Endothelial cell (in vitro differentiated cells): ENCODE measurements at places on chromosomes 3 and 15.

DNA sequence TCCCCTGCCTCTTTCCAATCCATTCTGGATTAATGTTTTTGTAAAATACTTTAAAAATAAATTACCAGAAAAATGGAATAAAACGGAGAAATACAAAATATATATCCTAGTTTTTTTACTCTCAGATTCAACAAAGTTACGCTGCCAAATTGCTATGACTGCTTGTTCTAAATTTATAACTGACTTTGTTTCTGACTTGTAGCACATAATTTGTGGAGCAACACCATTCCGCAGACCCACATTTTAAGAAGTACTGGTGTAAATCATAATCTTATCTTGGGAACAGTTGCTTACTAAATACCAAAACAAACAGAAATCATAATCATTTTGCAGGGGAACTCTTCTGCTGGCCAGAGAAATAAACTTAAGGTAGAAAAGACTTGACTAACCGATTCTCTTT lies 339.4 kb upstream of the CBLB start:
- no peak for DNase-seq

- no peak for DNase-seq
Measured at GRCh38 chr15:66692391-66692790, 9.6 kb upstream of the SMAD6 start.

- no peak for DNase-seq
Measured at GRCh38 chr15:40111888-40112287, 3.2 kb upstream of the BMF start.

DNA sequence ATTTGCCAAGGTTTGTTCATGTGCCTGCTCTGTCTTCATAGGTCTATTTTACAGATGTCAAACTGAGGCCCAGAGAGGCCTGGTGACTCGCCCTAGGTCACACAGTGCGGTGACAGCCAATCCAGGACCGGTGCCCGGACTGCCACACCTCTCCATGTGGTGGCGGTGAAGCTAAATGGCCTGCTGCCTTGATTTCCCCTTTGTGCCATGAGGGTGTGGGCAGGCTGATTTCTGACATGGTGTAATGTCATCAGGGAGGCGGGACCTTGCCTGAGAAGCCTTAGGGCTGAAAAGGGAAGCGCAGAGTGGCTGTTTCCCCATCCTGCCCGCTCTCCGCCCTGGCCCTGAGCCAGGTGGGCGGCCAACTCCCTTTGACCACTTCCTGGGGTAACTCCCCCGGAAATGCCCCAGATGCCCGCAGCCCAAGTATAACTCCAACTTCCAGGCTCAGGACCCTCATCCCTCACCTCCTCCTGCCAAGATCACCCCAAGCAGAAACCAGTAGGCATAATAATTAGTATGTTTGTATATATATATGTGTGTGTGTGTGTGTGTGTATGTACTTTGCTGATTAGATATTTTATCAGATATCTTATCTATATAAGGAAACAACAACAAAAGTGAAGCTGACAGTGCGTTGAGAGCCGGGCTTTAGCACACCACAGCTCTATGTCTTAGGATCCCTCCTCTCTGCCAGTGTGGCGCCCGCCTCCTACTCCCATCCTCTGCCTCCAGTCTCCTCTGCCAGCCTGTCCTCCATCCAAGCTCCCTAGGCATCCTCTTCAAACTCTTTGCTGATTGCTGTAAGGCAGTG lies 63.9 kb downstream of the IQSEC1 start:
- no peak for DNase-seq

- no peak for DNase-seq
Measured at GRCh38 chr3:57937092-57937491, 71.1 kb upstream of the FLNB start.

DNA sequence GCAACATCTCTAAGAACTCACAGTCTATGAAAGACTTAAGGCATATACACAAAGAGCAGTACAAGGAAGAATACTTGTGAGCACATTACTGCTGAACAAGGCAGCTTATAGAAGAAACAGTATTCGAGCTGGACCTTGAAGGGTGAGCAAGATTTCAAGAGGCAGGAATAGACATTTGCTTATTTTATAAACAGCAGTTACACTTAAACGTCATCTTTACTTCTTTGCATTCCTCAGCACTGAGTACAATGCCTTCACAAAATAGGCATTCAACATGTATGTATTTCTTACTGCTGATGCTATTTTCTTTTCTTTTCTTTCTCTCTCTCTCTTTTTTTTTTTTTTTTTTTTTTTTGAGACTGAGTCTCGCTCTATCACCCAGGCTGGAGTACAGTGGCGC lies 205.8 kb downstream of the ZIC4 start:
- no peak for DNase-seq

- no peak for DNase-seq
Measured at GRCh38 chr3:49606427-49606826, 52.1 kb downstream of the BSN start.

DNA sequence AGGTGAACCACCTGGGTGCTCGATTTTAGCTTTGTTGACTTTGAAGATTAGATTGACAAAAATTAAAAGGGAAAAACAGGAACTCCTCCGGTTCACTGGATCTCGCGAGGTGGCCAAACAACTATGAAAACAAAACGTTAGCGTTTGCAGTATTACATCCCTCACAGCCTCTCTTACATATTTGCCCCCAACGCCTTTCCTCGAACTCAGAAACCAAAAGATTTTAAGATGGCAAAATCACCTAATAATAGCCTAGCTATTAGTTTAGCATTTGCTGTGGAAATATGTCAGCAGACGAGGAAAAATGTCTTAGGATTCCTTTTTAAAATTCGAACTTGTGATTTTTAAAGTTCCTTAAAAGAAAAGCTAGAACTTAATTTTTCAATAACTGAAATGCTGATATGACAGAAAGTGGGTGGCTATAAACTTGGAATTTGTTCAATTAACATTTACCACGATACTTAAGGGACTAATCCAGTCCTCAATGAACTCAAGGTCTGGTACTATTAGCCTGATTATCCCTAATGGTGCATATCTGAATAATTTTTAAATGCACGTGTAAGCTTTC lies 491 bp upstream of the SENP7 start:
- DNase-seq: no peak

DNA sequence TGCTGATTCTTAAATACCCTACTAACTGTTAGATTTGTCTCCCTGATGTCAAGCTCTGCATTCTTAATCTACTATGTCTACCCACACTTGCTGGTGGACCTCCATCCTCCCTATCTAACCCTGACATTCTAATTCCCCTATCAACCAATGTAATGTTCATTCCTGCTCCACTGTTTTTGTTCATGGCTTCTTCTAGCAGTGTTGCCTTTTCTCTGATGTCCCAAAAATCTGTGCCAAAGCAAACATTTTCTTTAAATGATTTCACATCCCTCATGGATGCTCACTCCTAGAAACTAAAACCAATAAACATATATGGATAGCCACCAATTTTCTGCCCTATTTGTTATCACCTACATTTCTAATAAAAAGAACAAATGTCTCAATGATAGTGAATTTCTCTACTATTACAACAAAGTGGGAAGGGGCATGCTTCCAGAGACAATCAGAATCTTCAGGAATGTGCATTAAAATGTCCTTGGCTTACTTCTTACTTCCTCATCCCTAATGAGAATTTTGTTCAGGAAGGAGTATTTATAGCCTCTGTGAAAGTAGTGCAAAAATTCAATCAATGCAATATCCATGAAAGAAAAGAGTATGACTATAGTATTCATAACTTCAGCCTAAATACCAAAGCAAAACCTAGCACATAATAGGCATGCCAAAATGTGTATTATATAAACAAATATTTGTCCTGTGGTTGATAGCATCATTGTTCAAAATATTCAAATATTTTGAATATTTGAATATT lies 273.3 kb downstream of the ZNF385D start:
- DNase-seq: no peak

DNA sequence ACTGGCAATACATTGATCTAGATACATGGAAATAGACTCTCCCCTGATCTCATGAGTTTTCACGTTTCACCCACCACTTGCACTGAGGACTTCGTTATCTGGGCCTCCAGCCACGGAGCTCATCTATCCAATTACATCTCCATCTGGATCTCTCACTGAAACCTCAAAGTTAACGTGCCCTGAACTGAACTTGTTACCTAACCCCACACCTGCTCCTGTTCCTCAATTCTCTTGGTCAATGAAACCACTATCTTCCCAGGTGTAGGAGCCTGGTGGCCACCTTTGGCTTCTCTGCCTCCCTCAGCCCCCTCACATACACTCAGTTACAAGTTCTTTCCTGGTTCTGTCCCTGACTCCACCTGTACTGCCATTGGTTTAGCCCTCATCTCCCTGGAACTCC lies 9.7 kb downstream of the DGKG start:
- no peak for DNase-seq

- no peak for DNase-seq
Measured at GRCh38 chr3:128973988-128974564, 19.8 kb downstream of the CFAP92 start.

GRCh38 chr3:19735111-19735510 lies 198.9 kb downstream of the EFHB start:
- no peak for DNase-seq

DNA sequence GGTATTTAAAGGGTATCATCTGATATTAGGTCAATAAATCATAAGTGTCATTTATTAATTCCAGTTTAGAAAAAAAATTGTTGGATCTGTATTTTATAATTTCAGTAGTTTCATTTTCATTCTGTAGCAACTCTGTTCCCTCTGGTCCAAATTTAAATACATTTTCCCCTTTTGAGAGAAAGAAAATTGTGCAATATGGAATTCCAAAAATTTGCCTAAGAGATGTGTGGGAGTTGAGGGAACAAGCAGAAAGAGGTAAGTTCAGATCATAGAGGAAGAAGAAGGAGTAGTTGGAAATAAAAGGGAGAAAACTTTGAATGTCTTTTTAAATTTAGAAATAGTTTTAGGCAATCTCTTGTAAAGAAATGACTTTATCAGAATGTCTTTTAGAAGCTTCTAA lies 48.9 kb upstream of the MME start:
- DNase-seq: no peak

GRCh38 chr3:2929574-2929973 lies 180.6 kb downstream of the IL5RA start:
- no peak for DNase-seq

GRCh38 chr3:53860196-53860595 lies 13.8 kb downstream of the IL17RB start:
- DNase-seq: no peak

GRCh38 chr3:160400030-160400701 lies 716 bp downstream of the SMC4 start:
- peak; percentile 34 for DNase-seq
